Activated CD8-positive, alpha-beta memory T cell treated with anti-CD3 and anti-CD28 coated beads, Interleukin-2, amount 50 U/mL, for 4 hours (primary cell): ENCODE measurements at places on chromosomes 6 and 20.
A peak's percentile ranks its signal among the peaks of the same experiment; 100 is the strongest.

DNA sequence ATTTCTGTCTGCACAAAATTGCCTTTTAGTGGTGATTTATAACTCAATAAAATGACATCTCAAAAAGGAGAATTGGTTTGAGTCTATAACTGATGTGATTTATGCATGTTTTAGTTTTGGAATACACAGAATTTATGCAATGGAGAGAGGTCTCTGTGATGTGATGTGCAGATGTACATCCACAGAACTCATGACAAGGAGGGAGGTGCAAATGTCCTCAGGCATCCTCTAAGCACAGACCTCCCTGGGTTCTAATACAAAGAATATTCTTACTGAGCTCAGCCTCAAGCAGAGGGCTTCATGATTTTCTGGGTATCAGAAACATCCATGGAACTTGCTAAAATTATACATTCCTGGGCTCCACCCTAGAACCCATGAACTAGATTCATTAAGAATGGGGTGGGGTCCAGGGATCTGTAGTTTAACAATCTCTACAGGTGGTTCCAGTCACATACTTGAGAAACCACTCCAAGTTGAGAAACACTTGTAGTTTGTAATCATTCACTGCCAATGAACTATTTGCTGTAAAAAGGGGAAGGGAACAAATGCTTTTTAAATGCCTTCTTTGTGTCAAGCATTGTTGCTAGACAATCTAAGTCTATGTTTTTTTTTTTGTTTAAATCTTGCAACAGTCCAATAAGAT lies 60.2 kb upstream of the NEDD9 start:
- no peak for DNase-seq

GRCh38 chr20:6921717-6922386 lies 154.4 kb downstream of the BMP2 start:
- no peak for DNase-seq

- DNase-seq: peak; percentile 23
Measured at GRCh38 chr20:35947489-35947888, 6.8 kb downstream of the SCAND1 start.

DNA sequence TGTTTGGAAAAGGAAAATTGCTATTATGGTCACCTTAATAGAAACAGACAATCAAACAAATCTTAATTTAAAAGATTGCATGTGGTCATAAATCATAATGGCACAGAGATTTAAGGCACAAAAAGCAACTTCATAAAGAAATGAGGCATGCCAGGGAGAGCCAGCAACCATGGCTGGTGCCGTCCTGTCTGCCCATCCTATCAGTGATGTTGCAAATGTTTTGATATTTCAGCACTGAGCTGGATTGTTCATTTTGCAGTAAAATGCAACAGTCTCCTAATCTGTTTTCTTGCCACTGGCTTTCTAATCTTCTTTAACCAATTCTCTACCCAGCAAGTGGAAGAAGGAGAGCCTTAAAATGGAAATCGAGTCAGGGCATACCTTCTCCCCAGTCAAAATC lies 249.8 kb downstream of the SAMD5 start:
- no peak for DNase-seq

DNA sequence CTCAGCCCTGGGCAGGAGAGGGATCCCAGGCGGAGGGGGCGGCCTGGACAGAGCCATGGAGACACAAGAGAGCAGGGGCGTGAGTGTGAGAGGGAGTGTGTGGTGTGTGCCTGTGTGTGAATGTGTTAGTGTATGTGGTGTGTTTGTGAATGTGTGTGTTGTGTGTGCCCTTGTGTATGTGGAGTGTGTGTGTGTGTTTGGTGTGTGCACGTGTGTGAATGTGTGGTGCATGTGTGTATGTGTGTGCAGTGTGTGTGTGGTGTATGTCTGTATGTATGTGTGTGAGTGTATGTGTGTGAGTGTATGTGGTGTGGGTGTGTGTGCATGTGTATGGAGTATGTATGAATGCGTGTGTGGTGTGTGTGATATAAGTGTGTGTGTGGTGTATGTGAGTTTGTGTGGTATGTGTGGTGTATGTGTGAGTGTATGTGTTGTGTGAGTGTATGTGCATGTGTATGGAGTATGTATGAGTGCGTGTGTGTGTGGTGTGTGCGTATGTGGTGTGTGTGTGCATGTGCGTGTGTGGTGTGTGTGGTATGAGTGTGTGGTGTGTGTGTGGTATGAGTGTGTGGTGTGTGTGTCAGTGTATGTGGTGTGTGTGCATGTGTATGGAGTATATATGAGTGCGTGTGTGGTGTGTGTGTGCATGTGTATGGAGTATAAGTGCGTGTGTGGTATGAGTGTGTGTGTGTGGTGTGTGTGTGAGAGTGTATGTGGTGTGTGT lies 175.2 kb upstream of the AFDN start:
- no peak for DNase-seq

DNA sequence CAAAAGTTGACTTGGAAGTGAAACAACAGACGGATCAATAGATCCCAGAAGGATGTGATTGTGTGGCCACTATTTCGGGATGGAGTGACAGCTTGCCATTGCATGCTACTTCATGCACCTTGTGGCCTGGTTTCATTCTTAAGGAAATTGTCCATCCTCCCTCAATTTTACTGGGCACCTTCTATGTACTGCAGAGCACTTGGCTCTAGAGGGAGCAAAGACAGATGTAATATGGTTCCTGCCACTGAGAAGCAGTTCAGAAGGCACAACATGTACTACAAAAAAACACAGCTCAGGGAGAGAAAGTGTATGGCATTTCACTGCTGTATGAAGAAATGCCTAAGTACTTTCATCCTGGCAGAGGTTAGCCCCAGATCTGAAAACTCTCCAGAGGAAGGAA lies 91.9 kb downstream of the FOXA2 start:
- no peak for DNase-seq
